Esophagus squamous epithelium (tissue), 5 donors: ENCODE measurements at places on chromosomes 1 and 21.

DNA sequence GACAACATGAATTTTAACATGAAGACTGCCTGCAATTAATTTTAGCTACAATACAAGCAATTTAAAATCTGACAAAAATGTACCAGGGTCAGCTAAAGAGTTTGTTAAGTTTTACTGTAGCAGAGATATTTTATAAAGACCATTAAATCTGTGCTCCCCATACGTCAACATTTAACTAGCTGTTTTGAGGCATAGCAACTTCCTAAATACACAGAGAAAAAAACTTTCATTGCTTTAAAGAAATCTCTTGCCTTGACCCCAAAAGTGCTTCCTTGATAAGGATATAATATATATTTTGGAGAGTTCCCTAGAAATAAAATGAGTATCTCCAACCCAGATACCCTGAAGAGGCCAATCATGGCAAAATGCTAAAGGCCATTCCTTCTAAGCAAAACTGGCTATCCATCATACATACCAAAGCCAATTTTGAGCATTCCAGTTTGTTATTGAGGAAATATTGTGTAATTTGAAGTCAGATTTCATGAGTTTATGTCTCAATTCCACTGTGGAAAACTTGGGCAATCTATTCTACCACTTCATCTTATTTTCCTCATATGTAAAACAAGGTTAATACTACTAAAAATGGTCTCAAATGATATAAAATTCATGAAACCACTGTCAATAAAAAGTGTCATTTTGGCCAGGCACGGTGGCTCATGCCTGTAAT, 19.1 kb downstream of the ASPM start:
- DNase-seq = no peak

DNA sequence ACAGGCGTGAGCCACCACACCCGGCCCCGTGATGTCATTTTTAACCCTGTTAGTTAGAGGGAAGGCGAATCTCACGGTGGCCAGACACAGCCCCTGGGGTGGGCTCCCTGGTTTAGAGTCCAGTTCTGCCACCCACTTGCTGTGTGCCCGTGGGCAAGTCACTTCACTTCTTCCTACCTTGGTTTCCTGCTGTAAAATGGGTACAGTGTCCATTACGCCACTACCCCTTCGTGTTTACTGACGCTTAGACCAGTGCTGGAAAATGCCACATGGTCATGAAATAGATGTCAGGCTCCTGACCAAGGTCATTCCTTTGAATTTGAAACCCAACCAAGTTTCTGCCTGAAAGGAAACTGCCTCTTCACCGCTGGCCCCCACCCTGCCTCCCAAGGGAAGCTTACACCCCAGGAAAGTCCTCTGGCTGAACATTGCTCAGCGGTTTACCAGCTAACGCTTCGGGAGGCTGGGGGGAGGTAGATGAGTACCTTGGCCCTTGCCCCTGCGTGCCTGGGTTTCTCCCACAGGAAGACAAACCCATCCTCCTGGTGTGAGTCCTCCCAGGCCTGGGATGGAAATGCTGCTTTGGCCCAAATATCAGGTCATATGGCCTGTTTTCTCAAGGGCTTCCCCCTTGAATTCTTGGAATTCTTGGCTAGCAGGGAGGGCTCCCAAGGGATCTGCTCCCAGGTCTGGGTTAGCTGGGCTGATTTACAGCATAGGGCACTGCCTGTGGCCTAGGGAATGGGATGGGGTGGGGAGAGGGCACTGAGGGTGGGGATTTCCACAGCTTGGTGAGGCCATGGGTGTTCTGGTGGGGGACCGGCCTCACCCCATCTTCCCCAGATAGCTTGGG, 7.6 kb upstream of the AADACL4 start:
- DNase-seq = no peak

DNA sequence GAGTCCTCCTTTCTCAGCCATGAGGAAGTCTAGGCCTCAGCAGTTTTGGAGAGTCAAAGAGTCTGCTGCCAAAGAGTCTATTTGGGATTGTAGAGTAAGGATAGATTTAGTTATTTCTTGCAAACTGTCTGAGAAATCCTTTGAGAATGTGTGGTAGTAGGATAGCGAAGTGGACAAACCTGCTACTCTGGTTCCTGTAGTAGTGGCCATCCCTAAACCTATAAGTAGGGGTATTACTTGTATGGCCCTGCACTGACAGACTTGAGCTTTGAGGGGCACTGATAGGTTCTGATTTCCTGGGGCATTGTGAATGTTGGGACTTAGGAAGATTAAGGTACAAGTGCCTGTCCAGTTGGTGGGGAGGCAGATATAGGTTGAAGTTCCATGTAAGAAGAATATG, 115.9 kb upstream of the SGIP1 start:
- no peak for DNase-seq

GRCh38 chr1:233719655-233720341, 105.9 kb downstream of the KCNK1 start:
- no peak for DNase-seq

DNA sequence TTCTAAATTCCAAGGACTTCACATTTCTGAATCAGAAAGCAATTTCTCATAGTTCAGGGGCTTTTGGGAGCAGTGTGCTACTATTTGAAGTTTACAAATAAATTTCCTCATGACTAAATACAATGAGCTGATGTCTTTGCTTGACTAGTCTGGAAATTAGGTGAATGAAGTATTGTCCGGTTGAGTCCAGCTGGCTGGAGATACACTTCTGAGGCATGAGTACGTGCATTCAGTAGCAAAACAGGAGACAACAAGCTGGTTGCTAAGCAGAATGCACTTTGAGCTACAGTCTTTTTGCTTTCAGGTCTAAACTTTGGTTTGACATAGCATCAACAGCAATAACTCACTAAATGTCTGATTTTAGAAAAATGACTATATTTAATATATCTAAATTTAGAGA, 27.1 kb downstream of the ZNHIT6 start:
- DNase-seq = no peak

GRCh38 chr21:44708213-44708865, 3.0 kb downstream of the TSPEAR start:
- DNase-seq = no peak

DNA sequence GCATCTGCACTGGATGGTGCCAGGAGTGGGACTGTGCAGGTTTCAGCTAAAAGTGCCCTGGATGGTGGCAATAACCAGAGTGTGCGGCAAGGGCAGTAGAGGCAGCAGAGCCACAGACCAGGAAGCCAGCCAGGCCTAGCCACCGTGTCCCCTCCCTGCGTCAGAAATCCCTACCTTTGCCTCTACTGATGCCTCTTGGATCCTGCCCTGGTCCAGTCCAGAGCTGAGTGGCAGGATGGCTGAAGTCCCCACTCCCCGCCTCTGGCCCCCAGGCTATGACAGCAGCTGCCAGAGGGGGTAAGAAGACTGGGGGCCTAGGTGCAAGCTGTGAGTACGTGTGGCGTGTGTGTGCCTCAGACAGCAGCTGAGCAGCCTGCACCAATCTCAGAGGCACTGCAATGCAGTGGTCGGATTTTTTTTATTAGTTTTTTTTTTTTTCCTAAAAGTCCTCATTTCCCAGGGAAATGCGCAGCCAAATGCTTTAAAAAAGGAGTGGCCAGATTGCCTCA, 51.9 kb downstream of the SYT2 start:
- DNase-seq = no peak

DNA sequence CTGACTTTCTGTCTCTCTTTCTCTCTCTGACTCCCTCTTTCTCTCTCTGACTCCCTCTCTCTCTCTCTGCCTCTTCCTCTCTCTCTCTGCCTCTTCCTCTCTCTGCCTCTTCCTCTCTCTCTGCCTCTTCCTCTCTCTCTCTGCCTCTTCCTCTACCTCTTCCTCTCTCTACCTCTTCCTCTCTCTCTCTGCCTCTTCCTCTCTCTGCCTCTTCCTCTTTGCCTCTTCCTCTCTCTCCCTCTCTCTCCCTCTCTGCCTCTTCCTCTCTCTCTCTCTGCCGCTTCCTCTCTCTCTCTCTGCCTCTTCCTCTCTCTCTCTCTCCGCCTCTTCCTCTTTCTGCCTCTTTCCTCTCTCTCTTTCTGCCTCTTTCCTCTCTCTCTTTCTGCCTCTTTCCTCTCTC, 18.6 kb upstream of the ANKRD45 start:
- no peak for DNase-seq

DNA sequence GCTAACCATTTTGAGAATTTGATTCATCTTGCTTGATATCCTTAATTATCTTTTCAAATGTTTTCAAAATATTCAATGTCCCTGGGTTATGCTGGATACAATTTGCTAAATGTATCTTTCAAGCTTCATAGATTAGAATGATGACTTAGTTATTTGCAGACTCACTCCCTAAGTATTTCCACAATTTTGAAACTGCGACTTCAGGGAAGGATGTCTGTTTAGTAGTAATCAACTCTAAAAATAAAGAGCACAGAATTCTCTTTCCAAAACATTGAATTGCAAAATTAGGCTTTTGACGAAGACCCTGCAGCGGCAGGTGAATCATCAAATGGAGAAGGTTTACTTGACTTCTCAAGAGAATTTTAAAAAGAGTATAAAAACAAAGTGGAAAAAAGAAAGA, 14.2 kb downstream of the RGS1 start:
- no peak for DNase-seq

GRCh38 chr1:207888652-207889051, 22.3 kb downstream of the CD34 start:
- no peak for DNase-seq
